Activated CD8-positive, alpha-beta memory T cell treated with anti-CD3 and anti-CD28 coated beads for 48 hours (primary cell): ENCODE measurements at places on chromosomes 6 and 20.

DNA sequence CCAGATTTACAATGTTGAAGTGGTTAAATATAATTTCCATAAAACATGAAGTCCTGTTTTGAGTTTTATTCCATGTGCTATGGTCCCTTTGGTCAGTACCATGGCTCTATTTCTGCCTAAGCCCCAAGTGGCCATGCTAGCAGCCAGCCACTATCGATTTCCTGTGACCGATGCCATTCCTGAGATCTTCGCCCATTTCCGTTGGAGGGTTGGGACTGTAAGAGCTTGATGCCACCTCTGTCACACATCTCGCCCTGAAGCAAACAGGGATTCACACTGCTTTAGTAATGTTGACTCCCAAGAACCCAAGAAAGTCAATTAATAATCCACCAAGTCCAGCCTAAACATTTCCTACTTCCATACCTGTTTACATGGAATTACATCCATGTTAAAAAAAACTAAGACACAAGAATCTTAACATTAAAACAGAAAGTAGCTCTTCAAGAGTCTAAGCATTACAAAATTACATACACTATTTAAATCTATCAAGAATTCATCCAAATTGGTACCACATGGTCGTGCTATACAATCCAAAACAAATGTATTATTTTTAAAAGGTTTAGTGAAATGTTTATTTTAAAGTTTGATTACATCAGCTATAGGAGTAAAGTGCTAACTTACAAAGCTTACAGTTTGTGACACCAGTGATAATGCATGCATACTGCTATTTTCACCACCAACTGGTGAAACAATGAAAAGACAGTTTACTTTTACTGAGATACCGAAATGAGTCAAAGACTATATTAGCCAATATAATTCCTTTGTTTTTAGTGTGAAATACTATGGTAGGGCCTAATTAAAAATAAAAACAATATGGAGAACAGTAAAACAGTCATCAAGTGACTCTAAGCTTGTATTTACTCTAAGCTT, 2.5 kb downstream of the RBM39 start:
- DNase-seq = no peak

- no peak for DNase-seq
These were observed 13.7 kb downstream of the EXOC2 start for GRCh38 chr6:679282-679681.

DNA sequence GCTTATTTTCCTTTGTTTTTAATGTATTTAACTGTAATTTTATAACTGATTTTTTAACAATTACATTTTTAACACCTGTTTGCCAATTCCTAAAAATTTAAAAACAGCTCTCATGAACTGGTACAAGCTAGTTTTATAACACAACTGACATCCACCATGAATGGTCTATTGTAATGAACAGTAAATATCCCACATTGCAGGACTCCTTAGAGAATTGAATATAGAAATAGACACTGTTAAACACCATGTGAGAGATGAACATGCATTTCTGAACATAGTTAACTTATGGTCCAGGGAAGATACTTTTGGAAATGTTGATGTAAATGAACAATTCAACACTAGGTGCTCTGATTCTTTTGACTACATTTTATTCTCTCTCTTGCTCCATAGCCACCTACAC, 195.1 kb upstream of the GMDS start:
- DNase-seq = no peak

GRCh38 chr20:18255526-18255925, 32.8 kb upstream of the ZNF133 start:
- no peak for DNase-seq

- DNase-seq = no peak
These were observed 6.3 kb downstream of the CCR6 start for GRCh38 chr6:167129159-167129558.

DNA sequence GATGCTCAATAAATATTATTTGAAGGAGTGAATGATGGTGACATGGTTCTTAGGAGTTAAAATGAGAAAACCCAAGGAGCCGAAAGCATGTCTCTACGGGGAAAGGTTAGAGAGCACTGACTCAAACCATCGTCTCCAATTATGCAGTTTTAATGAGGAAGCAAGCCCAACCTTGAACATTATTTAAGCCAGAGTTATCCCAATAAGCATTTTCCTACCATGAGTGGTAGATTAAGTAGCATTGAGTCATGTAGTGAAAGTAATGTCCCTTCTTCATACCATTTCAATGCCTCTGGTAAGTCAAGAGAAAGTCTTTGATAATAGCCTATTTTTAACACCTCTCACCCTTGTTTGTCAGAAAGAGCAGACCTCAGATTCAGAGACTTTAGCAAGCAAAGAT, 13.5 kb downstream of the TSHZ2 start:
- DNase-seq = no peak

- no peak for DNase-seq
These were observed 1.4 kb upstream of the FKBPL start for GRCh38 chr6:32131439-32131948.

GRCh38 chr6:149769676-149770075, 20.1 kb downstream of the PCMT1 start:
- DNase-seq = no peak

- no peak for DNase-seq
These were observed 42.4 kb upstream of the EPB41L1 start for GRCh38 chr20:36112112-36112511.

DNA sequence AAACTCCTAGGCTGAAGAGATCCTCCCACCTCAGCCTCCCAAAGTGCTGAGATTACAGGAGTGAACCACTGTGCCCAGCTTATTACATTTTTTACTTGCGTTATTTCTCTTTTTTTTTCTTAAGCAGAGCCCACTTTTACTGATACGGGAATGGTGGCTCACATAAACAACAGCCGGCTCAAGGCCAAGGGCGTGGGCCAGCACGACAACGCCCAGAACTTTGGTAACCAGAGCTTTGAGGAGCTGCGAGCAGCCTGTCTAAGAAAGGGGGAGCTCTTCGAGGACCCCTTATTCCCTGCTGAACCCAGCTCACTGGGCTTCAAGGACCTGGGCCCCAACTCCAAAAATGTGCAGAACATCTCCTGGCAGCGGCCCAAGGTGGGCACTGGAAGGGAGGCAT, 10.5 kb downstream of the CAPN11 start:
- no peak for DNase-seq

DNA sequence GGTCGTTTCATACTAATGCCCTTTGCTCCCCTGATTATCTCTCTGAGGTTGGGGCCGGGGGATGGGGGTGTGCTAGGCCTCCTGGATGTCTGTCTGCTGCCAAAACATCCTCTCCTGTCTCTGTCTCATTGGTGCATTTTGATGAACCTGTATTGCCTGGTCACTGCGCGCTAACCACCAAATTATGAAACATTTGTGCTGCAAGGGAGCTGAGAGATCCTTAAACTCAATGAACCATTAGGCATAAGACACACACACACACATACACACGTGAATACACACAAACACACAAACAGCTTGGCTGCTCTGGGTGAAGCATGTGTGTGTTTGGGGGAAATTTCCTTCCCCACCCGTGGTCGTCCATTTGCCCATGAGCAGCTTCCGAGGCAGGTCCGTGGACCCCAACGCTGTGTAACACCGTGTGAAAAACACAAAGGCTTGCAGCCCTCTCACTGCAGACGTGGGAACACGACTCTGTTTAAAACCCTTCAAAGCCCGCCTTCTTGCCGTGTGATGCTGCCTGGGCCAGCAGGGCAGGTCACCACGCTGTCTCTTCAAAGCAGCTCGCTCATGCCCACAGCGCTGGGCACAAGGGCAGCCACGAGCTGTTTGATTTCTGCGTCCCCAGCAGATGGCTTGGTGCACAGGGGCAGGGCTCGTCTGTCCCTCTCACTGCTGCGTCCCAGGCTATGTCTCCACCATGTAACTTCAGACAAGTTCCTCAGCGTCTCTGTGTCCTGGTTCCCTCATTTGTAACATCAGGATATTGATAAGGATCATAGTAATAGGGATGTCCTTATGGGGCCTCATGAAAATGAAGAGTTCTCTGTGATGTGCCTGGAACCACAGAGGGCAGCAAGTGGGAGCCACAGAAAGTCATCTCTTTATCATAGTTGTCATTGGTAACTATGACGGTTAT, 96.8 kb downstream of the CDH26 start:
- no peak for DNase-seq

- no peak for DNase-seq
These were observed 734 bp downstream of the TPBG start for GRCh38 chr6:82364087-82365015.
